ENCODE measurements at places on chromosomes 5 and 9.

DNA sequence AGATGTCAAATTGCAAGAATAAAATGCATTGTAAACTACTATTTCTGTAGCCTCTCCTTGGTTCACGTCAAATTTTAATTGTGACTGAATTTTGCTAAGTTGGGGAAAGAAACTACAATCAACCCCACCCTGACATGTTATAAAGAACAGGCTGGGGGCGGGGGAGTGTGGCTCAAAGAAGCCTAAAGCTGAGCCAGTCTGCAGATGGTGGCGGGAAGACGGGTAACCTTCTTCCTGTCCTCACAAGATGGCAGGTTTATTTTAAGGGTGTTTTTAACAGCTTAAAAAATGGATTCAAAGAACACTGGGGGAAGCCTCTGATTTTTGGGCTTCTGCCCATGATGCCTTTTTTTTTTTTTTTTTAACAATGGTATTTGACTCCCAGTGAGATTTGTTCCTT, 68.5 kb upstream of the MELK start:
- DNase-seq: no peak

DNA sequence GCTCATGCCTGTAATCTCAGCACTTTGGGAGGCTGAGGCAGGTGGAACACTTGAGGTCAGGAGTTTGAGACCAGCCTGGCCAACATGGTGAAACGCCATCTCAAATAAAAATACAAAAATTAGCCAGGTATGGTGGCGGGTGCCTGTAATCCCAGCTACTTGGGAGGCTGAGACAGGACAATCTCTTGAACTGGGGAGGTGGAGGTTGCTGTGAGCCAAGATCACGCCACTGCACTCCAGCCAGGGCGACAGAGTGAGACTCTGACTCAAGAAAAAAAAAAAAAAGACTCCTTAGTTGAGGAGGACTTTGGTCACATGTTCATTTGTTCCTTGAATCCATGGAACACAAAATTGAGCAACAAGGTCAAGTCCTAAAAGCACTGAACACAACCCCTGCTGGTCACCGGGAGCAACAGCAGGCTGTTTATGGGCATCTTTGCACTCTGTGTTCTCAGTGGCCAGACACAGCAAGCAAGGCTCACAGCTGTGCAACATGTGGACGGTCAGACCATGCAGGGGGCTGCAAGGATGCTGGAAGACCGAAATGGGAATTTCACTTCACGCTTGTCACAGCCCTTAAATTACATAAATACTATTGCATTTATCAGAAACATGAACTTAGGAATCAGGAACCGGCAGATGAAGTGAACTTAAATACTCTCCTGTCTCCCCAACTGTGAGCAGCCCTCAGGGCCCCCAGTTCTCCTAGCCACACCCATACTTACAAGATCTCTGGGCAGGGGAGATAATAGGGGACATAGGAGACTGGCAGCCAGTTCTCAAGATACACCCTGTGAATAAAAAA, 2.8 kb downstream of the GBGT1 start:
- DNase-seq: no peak

DNA sequence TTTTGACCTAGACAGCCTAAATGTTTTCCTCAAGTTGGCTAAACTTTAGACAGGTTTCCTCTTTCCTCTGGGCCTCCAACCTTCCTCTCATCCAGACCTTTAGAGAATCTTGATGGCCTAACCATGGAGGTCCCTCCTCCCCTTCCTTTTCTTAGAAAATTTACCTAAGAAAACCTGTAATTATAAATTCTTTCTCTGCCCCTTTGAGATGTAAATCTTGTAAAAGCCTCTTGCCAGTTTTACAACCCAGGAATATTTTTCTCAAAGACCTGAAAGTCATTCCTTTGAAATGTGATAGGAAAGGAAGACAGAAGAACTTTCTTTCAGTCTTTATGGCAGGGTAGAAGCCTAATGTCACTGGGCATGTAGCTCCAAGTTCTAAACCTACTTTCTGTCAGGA, 1752.6 kb upstream of the C9orf72 start:
- no peak for DNase-seq

GRCh38 chr5:10452768-10453331, 11.2 kb downstream of the ROPN1L start:
- no peak for DNase-seq

DNA sequence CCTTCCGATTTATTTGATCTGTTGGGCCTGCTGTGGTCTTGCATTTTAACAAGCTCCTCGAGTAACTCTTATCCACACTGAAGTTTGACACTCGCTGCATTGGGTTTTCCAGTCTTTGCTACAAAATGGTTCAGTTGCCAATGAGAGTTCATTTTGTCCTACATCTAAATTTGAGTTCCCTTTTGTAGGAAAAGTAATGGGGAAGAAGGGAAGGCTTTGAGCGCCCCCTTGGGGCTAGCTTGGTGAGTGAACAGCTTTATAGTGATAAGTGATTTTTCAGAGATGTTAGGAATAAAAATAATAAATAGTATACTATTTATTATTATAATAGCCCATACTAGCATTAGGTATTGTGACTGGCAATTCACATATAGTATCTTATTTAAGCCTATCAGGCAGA, 89.9 kb upstream of the GNAQ start:
- peak; percentile 34 for DNase-seq

DNA sequence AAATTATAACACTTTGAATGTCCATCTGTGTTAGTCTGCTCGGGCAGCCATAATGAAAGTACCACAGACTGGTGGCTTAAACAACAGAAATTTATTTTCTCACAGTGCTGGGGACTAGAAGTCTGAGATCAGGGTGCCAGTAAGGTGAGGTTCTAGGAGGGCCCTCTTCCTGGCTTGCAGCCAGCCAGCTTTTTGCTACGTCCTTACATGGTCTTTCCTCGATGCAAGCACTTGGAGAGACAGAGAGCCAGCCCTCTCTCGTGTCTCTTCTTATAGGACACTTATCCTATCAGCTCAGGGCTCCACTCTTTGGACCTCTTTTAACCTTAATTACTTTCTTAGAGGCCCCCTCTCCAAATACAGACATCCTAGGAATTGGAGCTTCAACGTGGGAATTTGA, 351.8 kb downstream of the SPOCK1 start:
- no peak for DNase-seq

GRCh38 chr5:14385019-14385418, 196.6 kb upstream of the OTULINL start:
- DNase-seq: no peak

DNA sequence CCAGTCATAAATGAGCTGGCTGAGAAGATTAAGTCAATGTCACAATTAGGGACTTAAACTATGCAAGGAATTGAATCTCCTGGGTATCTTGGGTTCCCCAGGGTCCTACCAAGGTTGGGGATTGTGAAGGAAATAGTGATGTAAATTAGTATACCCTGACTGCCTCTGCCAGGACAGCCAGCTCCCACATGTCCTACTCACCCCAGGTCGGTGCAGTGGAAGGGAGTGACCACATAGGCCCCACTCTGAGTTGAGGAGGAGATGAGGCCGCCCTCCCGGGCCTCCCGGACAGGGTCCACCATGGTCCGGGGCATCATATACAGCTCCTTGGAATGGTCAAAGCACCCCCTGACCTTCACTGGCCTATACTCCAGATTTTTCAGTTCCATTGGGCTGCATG, 2.7 kb downstream of the SURF1 start:
- no peak for DNase-seq

DNA sequence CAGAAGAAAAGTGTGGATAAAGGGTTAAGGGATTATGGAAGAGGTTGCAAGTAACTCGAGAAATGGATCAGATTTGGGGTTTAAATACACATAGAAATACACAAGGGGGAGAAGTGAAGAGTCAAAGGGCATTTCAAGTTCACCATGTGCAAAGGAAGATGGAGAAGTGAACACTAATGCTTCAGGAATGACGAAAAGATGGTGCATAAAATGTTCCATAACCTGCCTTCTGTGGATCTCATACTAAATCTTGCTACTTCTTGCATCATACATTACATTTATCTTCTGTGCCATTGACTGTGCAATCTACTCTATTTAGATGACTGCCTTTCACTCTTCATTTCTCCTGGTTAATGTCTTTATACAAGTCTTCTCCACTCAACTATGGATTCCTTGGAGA, 5.7 kb upstream of the SMC2 start:
- no peak for DNase-seq

GRCh38 chr9:89864257-89864656, 259.4 kb downstream of the GADD45G start:
- no peak for DNase-seq

DNA sequence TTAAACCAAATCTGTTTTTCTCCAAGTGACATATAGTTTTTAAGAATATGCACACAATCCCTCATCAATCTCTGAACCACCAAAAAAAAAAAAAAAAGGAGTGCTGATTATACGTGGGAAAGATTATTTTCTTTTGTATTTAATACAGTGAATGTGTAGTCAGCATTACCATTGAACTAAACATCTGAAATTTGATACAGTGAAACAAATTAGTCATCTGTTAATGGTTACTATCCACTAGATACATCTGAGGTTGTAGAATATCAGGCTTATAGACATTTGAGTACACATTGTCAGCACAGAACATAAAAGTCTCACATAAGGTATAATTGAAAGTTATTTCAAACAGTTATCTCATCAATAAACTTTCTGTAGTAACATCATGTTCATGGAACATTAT, 87.0 kb downstream of the SLF1 start:
- no peak for DNase-seq

Data from stimulated activated CD8-positive, alpha-beta memory T cell treated with anti-CD3 and anti-CD28 coated beads, Interleukin-2, amount 100 ng/mL, for 1 hour (primary cell).